ENCODE measurements at places on chromosomes 7 and 10.

- no peak overlapping the region for H3K27ac ChIP-seq
- no peaks in the 10 kb centered on the region for H3K27me3 ChIP-seq
- H3K4me3 ChIP-seq: no peak overlapping the region
- H3K4me1 ChIP-seq: no peaks in the 10 kb centered on the region
- H3K36me3 ChIP-seq: no peaks in the 10 kb centered on the region
- no peak for DNase-seq
Observed at GRCh38 chr10:4303045-4303444, 518.0 kb upstream of the KLF6 start.

DNA sequence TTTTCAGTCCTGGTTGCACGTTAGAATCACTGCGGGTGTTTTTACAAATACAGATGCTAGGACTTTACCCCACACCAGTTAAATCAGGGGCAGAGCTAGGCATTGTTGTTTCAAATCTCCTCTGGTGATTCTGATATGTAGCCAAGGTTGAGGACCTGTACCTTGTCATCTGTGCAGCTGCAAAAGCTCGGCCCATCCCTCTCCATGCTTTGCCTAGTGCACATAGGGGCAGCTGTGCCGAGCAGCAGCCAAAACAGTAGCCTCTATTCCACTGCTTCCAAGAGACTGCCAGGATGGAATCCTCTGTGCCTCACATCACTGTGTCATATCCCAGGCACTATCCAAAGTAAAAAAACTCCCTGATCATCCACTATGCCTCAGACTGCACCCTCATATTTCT, 181.3 kb downstream of the CDK14 start:
- no peak for DNase-seq
- H3K4me3 ChIP-seq: no peak overlapping the region
- H3K36me3 ChIP-seq: no peaks in the 10 kb centered on the region
- no peaks in the 10 kb centered on the region for H3K4me1 ChIP-seq

DNA sequence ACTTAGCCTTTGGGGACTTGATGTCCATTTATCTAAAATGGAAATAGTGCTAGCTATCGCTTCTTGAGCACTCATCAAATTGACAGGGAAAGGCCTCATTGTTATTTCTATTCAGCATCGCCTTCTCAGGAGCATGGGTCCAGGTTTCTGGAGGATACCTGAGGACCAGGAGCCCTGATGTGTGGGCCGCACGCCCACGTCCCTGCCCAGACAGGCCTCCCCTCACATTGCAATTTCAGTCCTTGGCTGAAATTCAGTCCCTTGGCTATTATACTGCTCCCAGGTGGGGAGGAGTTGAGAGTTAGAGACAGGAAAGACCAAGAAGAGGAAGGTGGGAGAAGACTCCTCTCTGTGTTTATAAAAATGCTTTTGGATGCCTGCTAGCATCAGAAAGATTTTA, 38.9 kb downstream of the GPRIN2 start:
- no peaks in the 10 kb centered on the region for H3K4me1 ChIP-seq
- no peaks in the 10 kb centered on the region for H3K36me3 ChIP-seq
- H3K27ac ChIP-seq: no peak overlapping the region
- H3K4me3 ChIP-seq: no peak overlapping the region
- no peak for DNase-seq

- DNase-seq: no peak
- H3K27me3 ChIP-seq: no peaks in the 10 kb centered on the region
- no peaks in the 10 kb centered on the region for H3K36me3 ChIP-seq
- H3K4me1 ChIP-seq: no peaks in the 10 kb centered on the region
- no peak overlapping the region for H3K27ac ChIP-seq
Observed at GRCh38 chr10:99562631-99563030, 29.9 kb downstream of the NKX2-3 start.

DNA sequence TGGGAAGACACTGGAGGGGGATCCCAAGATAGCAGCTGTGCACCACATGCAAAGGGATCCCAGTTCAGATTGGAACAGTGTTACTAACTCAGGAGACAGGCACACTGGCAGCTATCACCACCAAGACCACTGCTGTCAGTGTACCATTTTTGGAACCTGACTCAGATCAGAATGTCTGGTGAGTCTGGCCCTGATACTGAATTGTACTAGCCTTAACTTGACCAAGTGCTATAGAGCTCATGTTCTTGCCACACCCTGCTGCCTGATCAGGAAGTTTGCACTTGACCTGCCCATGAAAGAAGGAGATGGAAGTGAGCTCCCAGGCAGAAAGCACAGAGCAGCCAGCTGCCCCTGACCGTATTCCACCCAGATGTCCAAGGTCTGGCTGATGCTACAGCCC, 4.8 kb upstream of the PRRT4 start:
- no peak overlapping the region for H3K27ac ChIP-seq
- no peak overlapping the region for H3K4me3 ChIP-seq
- H3K4me1 ChIP-seq: no peaks in the 10 kb centered on the region
- DNase-seq: no peak
- H3K27me3 ChIP-seq: peaks cover 3% of the 10 kb centered on the region

GRCh38 chr10:108544500-108545120, 1378.7 kb downstream of the XPNPEP1 start:
- H3K4me1 ChIP-seq: no peaks in the 10 kb centered on the region
- no peaks in the 10 kb centered on the region for H3K36me3 ChIP-seq
- peak; percentile 31 for DNase-seq
- H3K4me3 ChIP-seq: no peak overlapping the region

DNA sequence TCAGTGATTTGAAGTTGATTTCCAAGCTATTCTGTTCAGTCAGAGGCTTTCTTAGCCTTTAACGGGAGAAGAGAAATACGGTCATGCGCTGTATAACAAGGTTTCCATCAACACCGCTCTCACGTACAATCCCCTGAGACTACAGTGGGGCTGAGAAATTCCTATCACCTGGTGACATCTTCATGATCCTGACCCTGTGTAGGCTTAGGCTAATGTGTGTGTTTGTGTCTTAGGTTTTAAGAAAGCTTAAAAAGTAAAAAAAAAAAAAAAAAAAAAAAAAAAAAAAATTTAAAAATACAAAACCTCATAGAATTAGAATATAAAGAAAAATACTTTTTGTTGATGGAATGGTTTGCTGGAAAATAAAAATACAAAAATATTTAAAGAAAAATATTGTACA, 1.8 kb downstream of the ZNF862 start:
- no peak overlapping the region for H3K27ac ChIP-seq
- H3K4me3 ChIP-seq: no peak overlapping the region
- H3K36me3 ChIP-seq: no peaks in the 10 kb centered on the region
- DNase-seq: no peak
- H3K4me1 ChIP-seq: no peaks in the 10 kb centered on the region

GRCh38 chr10:122021379-122021778, 32.4 kb downstream of the TACC2 start:
- H3K36me3 ChIP-seq: no peaks in the 10 kb centered on the region
- peak overlapping the region; percentile 13 for H3K4me3 ChIP-seq
- peak; percentile 94 for DNase-seq
- peaks cover 9% of the 10 kb centered on the region for H3K4me1 ChIP-seq

DNA sequence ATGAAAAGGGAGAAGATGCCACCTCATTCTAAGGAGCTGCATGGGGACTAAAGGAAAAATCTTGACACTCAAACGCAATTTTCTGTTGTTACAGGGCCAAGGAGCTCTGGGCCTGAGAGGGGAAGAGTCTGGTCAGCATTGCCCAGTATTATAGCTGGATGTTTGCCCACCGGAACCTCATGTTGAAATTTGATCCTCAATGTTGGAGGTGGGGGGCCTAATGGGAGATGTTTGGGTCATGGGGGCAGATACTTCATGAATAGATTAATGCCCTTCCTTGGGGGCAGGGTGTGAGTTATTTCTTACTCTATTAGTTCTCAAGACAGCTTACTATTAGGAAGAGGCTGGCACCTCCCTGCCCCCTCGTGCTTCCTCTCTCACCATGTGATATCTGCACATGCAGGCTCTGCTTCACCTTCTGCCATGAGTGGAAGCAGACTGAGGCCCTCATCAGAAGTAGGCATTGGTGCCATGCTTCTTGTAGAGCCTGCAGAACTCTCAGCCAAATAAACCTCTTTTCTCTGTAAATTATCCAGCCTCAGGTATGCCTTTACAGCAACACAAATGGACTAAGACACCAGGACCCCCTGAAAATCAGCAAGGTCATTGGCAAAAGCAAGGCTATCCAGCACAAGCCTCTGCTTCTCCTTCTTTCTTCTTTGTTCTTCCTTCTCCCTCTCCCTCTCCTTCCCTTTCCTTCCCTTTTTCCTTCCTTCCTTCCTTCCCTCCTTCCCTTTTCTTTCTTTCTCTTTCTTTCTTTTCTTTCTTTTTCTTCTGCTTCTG, 15.1 kb downstream of the GCK start:
- H3K4me3 ChIP-seq: no peak overlapping the region
- no peaks in the 10 kb centered on the region for H3K4me1 ChIP-seq
- H3K27ac ChIP-seq: no peak overlapping the region
- no peak for DNase-seq
- H3K27me3 ChIP-seq: peaks cover 5% of the 10 kb centered on the region
- H3K36me3 ChIP-seq: no peaks in the 10 kb centered on the region

DNA sequence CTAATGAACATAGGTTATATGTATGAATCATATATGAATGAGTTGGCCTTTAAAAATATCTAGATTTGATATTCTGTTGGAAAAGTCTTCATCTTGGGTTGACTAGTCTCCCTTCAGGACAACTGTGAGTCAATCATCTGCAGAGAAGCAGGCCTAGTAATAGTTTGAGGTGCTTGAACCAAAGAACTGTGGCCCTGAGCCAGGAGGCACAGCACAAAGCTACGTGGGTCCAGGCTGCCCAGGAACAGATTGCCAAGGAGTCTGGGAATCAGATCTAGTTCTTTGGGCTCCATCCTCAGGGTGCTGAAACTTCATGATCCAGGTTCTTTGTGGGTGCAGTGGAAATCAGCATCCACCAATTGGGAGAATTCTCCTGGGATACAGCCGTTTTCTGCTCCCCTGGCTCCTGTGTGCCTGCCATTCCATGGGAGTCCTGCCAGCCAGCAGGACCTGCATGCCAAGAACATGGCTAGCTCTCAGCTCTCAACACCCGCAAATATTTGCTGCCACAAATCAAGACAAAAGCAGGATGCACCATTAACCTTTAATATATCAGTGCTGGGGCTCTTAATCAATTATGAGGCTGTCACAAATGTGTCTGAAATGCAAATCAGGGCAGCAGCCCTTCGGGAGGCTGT, 709.0 kb downstream of the GRID1 start:
- no peak for DNase-seq
- H3K4me1 ChIP-seq: no peaks in the 10 kb centered on the region
- no peaks in the 10 kb centered on the region for H3K27me3 ChIP-seq
- H3K27ac ChIP-seq: no peak overlapping the region
- H3K4me3 ChIP-seq: no peak overlapping the region

- DNase-seq: peak; percentile 65
- H3K27me3 ChIP-seq: no peaks in the 10 kb centered on the region
- no peak overlapping the region for H3K4me3 ChIP-seq
- peak overlapping the region; percentile 23 for H3K27ac ChIP-seq
Observed at GRCh38 chr10:73920089-73920488, 9.2 kb downstream of the PLAU start.

GRCh38 chr7:104123786-104124185, 84.0 kb downstream of the ORC5 start:
- no peaks in the 10 kb centered on the region for H3K36me3 ChIP-seq
- DNase-seq: no peak
- H3K27me3 ChIP-seq: no peaks in the 10 kb centered on the region

GRCh38 chr10:53537508-53537907, 764.9 kb upstream of the MBL2 start:
- no peak overlapping the region for H3K4me3 ChIP-seq
- DNase-seq: no peak
- no peaks in the 10 kb centered on the region for H3K4me1 ChIP-seq
- no peak overlapping the region for H3K27ac ChIP-seq

- H3K27ac ChIP-seq: no peak overlapping the region
- no peaks in the 10 kb centered on the region for H3K36me3 ChIP-seq
- no peak for DNase-seq
- no peaks in the 10 kb centered on the region for H3K27me3 ChIP-seq
- H3K4me1 ChIP-seq: no peaks in the 10 kb centered on the region
- H3K4me3 ChIP-seq: no peak overlapping the region
Observed at GRCh38 chr10:117186832-117187615, 10.3 kb upstream of the KCNK18 start.

- peak overlapping the region; percentile 96 for H3K27ac ChIP-seq
- no peak for DNase-seq
- peaks cover 47% of the 10 kb centered on the region for H3K4me1 ChIP-seq
- no peaks in the 10 kb centered on the region for H3K27me3 ChIP-seq
- no peaks in the 10 kb centered on the region for H3K36me3 ChIP-seq
Observed at GRCh38 chr10:104326991-104327610, 11.2 kb downstream of the ITPRIP start.

GRCh38 chr10:99629625-99629978, 9.4 kb upstream of the SLC25A28 start:
- no peaks in the 10 kb centered on the region for H3K4me1 ChIP-seq
- no peaks in the 10 kb centered on the region for H3K27me3 ChIP-seq
- H3K4me3 ChIP-seq: no peak overlapping the region
- no peak for DNase-seq

DNA sequence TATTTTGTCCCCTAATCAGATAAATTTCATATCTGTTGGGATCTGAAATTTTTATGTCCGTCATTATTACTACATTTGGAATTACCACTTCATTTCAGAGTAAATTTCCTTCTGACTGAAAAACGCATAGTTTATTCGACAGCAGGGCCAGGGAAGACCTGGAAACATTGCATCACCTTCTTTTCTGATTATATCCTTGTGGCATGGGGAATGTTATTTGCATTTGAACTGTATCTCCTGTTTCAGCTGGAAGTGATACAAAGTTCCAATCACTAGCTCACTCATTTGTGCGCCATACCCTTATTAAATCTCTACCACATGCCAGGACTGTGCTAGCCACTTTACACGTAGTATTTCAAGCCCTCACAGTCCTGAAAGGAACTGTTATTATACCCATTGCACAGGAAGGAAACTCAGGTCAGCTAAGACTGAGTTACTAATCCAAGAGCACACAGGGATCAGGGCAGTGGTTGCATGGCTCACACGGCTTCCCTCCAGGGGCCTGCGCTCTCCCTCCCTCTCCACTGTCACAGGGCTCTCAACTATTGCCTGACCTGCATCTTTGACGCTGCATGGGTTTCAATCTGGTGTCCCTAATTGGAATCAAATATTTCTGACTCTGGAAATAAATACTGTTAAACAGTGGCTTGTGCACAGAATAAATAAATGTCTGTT, 84.4 kb upstream of the NANOS1 start:
- no peak for DNase-seq
- H3K27ac ChIP-seq: no peak overlapping the region

All from prostate gland (tissue), 2 donors.